ENCODE measurements at places on chromosomes 13 and 19. TPM values are rescaled to one million over a fixed set of nuclear protein-coding genes. Genes with fewer than 3 reads are reported as not detected.

GRCh38 chr19:47404334-47405196, 14.8 kb downstream of the MEIS3 start:
- DNase-seq = no peak

DNA sequence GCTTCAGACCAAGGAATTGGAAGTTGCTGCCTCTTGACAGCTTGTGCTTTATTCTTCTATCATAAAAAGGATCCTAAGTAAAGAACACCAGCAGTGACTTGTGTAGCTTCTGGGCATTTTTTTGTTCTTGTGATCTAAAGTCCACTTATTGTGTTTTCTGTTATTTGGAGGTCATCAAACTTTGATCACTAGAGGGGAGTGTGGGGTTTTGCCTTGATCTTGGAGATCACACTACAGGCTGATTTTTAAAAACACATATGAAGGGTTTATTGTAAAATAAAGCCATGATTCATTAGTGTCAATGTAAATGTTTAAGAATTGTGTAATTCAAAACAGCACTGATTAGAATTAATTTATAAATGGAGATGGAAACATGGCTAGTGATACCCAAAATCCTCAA, 328.7 kb upstream of the EDNRB start:
- no peak for DNase-seq

KLK6 gene
- total RNA-seq = not detected

PTPRH gene
- not detected for total RNA-seq

- DNase-seq = no peak
Observed at GRCh38 chr19:17091758-17092333, 16.3 kb downstream of the MYO9B start.
